ENCODE measurements at places on chromosomes 12 and 14. TPM values are rescaled to one million over a fixed set of nuclear protein-coding genes. Genes with fewer than 3 reads are reported as not detected.

CPNE8 gene
- total RNA-seq: 3.2 TPM

KCNJ8 gene
- total RNA-seq: 17.8 TPM

SLC5A8 gene
- total RNA-seq: not detected

KCNMB4 gene
- total RNA-seq: 2.7 TPM

WNT5B gene
- 529 TPM for total RNA-seq

Measured in GM23248 (cell line).